Fibroblast of lung (primary cell): ENCODE measurements at places on chromosomes 6 and 20.

GRCh38 chr6:13733178-13733887, 21.7 kb upstream of the RANBP9 start:
- DNase-seq, result peak; percentile 86

GRCh38 chr6:13760307-13761304, 49.0 kb upstream of the RANBP9 start:
- peak; percentile 88 for DNase-seq

DNA sequence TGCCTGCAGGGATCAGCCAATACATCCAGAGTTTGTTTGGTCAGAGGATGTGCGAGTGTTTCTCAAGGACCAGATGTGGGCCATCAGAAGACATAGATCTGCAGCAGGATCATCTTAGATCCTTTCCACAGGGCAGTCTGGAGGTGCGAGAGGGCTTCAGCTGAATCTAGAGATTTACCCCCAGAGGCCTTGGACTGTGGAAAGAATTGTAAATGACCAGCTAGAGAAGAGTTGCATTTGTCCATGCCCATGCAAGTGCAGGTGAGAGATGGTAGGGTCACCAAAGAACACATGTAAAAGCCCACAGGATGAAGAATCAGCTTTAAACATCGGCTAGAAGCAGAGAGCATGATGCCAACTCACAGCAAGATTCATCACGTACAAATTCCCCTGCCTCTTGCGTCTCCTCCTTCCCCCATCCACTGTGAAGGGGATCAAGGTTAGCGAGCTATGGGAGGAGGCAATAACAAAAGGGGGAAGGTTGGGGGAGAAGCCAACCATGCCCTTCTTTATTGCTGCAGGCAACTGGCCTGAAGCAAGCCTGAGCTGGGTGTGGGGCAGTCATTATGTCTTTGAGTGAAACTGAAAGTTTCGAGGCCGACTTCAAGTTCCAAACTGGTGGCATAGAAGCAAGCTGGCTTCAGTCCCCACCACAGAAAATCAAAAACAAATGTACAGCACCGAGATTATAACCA, 83.5 kb downstream of the SCML4 start:
- DNase-seq, result no peak

DNA sequence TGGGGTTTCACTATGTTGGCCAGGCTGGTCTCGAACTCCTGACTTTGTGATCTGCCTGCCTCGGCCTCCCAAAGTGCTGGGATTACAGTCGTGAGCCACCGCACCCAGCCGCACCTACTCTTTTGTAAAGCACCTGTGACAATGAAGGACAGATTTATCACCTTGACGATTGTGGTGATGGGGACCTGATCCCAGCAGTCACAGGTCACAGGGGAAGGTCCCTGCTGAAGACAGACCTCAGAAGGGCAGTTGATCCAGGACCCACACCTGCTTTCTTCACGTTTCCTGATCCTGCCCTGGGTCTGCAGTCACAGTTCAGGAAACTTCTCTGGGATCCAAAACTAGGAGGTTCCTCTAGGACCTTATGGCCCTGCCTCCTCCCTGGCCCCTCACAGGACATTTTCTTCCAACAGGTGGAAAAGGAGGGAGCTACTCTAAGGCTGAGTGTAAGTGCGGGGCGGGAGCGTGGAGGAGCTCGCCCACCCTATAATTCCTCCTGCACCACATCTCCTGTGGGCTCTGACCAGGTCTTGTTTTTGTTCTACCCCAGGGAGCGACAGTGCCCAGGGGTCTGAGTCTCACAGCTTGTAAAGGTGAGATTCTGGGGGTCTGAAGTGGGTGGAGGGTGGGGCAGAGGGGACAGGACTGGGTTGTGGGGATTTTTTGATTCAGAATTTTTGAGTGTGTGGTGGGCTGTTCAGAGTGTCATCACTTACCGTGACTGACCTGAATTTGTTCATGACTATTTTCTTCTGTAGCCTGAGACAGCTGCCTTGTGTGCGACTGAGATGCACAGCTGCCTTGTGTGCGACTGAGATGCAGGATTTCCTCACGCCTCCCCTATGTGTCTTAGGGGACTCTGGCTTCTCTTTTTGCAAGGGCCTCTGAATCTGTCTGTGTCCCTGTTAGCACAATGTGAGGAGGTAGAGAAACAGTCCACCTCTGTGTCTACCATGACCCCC, 3.0 kb downstream of the HLA-E start:
- DNase-seq, result no peak

DNA sequence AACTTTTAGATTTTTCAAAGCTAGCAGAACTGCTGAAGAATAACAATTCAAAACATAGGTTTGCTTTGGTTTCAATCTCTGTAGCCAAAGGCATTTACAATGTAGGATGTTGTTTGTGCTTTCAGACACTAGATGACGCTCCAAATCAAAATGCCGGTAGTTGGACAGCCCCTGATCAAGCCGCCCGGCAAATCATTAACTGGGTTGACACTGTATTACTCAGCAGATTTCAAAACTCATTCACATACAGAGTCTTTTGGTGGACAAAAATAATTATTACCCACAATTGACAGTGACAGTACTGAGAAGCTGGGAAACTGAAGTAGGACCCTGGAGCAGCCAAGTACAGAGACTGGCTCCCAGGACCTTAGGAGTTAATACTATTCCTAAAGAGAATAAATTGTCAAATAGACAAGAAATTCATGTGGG, 21.3 kb upstream of the HFE start:
- DNase-seq, result peak; percentile 87

DNA sequence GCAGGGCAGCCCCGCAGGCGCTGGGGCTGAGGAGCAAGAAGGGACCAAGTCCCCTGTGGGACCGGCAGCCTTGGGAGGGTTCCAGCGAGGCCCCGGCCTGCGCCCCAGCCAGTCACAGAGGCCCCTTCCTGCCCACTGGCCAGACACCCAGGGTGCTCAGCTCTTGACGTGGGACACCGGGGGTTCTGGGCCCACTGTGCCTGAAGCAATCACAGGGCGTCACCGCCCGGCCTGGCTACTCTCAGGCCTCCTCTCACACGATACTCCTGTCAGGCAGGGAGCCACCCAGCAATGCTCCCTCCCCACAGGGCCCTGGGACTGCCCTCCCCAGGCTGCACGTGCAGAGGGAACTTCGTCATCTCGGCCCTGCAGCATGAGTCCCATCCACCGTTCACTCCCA, 14.5 kb downstream of the TAF4 start:
- no peak for DNase-seq

DNA sequence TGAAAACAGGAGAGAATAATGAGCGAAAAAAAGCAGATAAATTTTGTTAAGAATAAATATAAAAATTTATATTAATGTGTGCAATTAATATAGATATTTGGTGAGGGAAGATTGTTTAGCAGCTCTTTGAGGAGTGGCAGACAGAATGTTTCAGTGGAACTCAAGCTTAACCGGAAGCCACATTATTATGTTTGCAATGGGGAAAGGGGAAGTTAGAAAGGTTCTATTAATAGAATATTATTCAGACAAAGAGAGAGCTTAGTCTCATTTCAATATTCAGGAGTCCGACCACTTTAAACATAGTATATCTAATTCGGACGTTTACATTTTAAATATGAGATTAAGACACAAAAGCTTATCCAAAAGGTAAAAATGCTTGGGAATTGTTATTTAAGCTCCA, 81.6 kb upstream of the KHDRBS2 start:
- DNase-seq, result no peak

DNA sequence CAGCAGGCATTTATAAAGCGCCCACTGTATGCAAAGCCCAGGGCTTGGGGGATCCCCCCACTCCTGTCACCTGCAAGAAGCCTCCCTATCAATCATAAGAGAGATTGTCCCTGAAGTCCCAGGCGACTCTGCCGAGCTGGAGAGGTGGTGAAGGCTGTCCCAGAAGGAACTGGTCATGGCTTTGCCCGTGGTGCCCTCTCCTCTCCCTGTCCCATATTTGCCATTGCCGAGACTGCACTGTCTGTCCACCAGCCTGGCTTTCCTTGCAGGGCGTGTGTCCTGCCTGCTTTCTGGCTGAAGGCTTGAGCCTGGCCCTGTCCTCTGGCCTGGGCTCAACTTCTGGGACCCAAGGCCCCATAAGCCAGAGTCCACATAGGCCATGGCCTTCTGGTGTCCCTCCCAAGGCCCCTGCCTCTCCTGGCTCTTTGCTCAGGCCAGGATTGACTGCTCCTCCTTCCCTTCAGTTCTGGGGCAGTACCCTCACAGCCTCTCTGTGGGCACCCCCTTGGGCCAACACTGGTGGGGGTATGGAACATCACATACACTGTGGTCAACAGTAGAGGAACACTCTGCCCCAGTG, 46.9 kb downstream of the CPXM1 start:
- DNase-seq, result no peak

GRCh38 chr6:169064194-169064593, 189.5 kb downstream of the THBS2 start:
- no peak for DNase-seq

DNA sequence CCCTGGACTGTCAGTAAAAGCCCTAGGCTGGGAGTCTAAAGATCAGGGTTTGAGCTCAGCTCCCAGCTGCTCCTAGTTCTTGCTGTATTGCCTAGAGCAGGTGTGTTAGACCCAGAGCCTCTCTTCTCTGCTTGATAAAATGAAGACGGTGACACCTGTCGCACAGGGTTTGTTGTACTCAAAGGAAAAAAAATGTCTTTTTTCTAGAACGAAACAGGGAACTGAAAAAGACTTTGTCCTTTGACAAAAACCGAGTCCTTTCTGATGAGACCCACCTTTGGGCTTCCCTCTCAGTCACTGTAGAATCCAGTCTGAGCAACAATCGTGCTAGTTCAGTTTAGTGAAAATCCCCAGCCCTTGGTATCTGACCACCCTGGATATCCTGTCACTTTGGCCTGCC, 102.1 kb upstream of the LAMP5 start:
- DNase-seq, result no peak

DNA sequence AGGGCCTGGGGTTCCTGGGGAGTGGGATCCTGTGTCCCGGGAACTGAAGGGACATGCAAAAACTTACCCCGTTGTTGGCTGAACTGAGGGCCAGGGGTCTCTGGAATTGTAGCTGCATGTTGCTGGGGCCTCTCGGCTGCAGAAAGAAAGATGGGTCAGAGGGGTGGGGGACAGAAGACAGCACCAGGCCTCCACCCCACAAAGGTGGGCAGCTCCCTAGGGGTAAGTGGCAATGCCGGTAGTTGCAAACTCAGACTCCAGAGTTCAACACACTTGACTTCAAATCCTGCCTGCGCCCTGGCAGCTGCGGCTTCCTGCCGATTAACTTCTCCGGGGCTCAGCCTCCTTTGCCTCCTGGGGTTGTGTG, 4.8 kb downstream of the ZBP1 start:
- DNase-seq, result no peak

- no peak for DNase-seq
Observed at GRCh38 chr6:45709781-45710220, 305.9 kb downstream of the CLIC5 start.

GRCh38 chr6:68159433-68159832, 475.6 kb upstream of the ADGRB3 start:
- DNase-seq, result no peak

DNA sequence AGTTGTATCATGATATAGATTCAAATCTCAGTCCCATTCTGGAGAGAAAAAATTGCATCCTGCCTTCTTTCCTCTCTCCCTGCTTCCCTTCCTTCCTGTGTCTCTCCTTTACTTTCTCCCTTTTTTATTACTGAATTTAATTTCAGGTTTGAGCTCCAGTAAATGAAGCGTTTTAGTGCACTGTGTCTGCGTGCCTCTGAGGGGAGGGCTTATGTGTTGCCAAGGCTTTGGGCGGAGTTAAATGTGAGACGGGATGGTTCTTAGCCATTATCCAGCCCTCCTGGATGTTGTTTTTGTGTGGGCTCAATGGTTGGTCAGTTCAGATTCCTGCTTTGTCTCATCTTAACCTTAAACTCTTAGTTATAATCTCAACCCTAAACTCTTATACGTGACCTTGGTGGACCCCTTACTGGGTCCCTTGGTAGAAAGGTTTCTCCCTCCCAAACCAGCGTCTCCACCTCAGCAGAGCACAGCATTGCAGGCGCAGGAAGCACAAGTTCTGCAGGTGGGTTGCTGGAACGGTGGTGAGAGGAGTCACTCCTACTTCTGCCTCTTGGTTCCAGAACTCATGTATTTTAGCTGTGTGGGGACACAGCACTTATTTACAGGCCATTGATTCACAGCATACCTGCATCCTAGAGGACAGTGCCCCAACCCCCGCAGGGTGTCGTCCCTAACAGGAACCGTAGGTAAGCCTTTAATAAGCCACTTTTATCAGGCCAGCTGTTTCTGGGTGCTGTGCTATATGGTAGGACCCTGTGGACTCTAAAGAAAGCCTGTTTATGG, 68.5 kb downstream of the DNAH8 start:
- DNase-seq, result no peak

GRCh38 chr6:142597836-142598235, 296.0 kb downstream of the ADGRG6 start:
- no peak for DNase-seq

- DNase-seq, result no peak
Observed at GRCh38 chr20:47656318-47656717, 129.0 kb downstream of the SULF2 start.

DNA sequence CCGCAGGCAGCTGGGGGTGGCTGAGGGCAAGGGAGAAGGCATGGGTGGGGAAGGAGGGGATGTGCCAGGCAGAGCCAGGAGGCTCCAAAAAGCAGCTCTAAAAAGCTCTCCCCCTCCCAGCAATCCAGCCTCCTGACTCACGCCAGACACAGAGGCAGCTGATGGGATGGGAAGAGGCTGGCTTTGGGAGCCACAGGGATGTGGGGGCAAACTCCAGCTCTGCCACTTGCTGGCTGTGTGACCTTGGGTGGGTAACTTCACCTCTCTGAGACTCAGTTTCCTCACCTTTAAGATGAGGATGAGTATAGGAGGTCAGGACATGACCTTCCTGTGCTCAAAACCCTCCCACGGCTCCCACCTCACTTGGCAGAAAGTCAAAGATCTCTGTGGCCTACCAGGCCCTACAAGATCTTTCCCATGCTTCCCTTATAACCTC, 148.9 kb downstream of the CEBPB start:
- DNase-seq, result peak; percentile 86

- no peak for DNase-seq
Observed at GRCh38 chr6:167200806-167201205, 43.0 kb upstream of the GPR31 start.

GRCh38 chr20:667351-668034, 8.1 kb downstream of the SCRT2 start:
- peak; percentile 18 for DNase-seq

DNA sequence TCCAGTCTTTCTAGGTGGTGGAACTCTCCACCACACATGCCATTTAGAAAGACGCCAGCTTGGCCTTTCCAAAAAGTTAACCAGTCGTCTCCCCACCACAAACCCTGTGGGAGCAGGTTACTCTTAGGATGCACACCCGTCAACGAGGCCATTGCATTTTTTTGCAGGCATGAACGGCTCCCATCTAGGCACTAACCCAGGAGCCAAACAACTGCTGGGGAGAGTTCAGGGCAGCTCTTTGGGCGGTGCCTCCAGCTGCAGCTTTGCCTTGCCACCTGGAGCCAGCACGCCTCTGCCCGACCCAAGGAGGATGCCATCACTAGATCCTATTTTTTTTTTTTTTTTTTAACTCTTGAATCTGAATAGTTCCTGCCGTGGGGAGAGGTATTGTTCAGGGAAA, 39.9 kb downstream of the TBC1D7 start:
- no peak for DNase-seq
